ENCODE measurements at places on chromosomes 11 and 22.

- DNase-seq, result no peak
Observed at GRCh38 chr11:99742501-99742900, 721.8 kb downstream of the CNTN5 start.

- no peak for DNase-seq
Observed at GRCh38 chr11:94694309-94695060, 73.7 kb upstream of the AMOTL1 start.

DNA sequence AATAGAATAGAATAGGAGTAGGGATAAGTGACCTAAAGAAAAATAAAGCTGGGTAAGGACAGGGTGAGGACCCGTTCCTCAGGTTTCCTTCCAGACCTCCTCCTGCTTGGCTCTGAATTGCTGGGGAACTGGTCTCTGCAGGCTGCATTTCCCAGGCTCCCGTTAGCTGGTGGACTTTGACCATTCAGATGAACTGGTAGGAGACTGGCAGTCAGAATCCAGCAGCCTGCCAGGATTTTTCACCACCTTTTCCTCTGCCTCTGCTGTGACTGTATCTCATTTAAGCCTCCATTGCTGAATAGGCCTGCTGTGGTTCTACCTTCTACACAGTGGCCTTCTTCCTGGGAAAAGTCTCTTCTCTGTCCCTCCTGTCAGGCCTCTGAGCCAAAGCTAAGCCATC, 24.6 kb upstream of the SMPD1 start:
- no peak for DNase-seq

DNA sequence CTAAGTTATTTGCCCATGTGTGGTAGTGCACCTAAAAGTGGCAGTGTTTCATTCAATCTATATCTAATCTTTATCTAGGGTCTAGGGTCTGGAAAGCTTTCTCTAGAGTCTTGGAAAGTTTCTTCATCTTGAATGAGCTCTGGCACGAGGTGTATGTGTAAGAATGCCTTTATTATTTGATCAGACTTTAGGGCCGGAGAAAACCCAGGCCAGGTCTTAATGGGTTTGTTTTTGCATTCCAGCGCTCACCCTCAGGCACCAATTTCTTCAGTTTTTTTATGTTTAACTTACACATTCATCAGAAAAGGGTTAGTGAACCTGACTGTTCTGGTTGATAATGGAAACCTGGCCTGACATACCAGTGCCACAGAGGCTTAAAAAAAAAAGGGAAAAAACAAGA, 68.3 kb upstream of the SLN start:
- DNase-seq, result no peak

GRCh38 chr11:72591785-72592502, 82.3 kb downstream of the PDE2A start:
- DNase-seq, result peak; percentile 71

GRCh38 chr22:34783436-34783835, 282.5 kb upstream of the ISX start:
- no peak for DNase-seq

DNA sequence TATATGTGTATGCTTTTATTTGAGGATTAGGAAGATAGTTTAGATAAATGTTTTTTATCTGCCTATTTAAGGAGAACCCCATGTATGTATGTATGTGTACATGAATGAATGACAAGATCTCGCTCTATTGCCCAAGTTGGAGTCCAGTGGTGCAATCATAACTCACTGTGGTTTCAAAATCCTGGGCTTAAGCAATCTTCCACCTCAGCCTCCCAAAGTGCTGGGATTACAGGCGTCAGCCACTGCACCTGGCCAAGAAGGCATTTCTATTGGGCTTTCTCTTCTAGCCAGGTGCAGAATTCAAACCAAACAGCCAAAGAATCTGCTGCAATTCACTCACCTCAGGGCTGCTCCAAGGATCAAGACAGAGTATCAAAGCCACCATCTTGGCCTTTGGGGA, 25.5 kb upstream of the DGKZ start:
- DNase-seq, result no peak

GRCh38 chr11:65439331-65440181, 17.0 kb downstream of the NEAT1 start:
- no peak for DNase-seq

GRCh38 chr11:58958500-58958899, 19.2 kb downstream of the GLYATL1 start:
- DNase-seq, result peak; percentile 3

DNA sequence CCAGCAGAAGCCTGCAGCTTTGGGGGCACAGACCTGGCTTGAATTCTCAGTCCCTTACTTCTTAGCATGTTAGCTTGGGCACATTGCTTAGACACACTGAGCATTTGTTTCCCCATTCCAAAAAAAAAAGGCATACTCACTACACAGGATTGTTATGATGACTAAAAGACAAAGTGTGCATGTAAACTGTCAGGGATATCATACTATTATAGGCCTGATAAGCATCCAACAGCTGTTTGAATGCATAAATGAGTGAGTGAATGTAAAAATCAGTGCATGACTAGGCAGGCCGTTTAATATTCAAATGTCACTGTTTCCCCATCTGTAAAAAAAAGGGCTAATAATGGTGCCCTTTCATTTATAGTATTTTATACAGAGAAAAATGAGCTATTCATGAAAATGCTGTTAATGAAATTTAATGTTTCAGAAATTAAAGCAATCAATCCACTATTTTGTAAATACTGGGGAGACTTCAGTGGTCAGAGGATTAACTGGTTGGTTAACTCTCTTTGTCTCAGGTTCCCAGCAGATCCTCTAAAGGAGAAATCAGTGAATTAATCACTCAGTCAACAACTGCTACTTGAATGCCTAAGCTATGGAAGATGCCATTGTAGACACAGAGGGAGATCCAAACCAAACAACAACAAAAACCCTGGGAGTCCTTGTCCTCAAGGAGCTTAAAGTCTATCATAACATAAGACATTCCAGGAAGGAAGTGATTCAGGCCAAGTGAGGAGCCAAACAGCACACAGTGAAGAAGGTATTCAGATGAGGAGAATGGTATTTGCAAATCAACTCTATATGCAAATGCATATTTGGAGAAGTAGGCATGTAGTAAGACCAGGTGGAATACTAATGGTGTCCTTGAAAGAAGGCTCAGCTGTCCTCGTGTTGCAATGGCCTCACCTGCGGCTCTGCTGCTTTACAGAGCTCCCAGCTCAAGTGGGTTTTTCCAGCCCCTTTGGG, 26.8 kb downstream of the BARX2 start:
- no peak for DNase-seq

GRCh38 chr22:21778705-21779363, 43.2 kb upstream of the YPEL1 start:
- no peak for DNase-seq

GRCh38 chr11:47461876-47462275, 12.9 kb upstream of the RAPSN start:
- no peak for DNase-seq

DNA sequence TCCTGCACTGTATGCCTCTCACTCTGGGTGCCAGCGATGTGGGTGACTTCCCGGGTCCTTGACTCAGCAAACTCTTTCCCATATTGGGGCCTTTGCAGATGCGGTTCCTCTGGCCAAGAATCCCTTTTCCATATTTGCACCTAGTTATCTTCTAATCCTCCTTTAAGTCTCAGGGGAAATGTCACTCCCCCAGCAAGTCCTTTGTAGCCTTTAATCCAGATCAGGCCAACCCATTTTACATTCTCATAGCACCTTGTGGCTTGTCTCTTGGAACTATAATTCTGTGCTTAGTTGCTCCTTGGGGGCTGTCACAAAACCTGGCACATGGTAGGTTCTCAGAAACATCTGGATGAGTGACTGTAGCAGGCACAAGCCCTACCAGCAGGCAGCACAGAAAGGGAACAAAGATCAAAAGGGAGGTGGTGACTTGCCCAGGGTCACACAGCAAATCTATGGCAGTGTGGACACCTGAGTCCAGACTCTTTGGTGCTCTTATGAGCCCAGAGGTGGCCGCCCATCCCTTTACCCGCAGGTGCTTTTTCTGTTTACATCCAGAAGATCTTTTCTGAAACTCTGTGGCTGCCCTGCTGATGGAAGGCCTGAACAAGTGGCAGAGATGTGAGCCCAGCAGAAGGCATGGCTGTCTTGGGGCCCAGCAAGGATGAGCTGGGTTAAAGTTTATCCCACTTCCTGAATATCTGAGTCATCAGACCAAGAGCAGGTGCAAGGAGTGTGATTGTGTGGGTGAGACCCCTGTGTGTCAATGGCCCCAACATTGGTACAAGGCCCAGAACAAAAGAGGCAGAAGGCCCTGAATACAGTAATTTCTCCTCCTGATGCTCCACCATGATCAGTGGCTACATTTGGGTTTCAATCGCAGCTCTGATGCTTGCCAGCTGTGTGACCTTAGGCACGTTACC, 78.6 kb upstream of the GRK3 start:
- no peak for DNase-seq

DNA sequence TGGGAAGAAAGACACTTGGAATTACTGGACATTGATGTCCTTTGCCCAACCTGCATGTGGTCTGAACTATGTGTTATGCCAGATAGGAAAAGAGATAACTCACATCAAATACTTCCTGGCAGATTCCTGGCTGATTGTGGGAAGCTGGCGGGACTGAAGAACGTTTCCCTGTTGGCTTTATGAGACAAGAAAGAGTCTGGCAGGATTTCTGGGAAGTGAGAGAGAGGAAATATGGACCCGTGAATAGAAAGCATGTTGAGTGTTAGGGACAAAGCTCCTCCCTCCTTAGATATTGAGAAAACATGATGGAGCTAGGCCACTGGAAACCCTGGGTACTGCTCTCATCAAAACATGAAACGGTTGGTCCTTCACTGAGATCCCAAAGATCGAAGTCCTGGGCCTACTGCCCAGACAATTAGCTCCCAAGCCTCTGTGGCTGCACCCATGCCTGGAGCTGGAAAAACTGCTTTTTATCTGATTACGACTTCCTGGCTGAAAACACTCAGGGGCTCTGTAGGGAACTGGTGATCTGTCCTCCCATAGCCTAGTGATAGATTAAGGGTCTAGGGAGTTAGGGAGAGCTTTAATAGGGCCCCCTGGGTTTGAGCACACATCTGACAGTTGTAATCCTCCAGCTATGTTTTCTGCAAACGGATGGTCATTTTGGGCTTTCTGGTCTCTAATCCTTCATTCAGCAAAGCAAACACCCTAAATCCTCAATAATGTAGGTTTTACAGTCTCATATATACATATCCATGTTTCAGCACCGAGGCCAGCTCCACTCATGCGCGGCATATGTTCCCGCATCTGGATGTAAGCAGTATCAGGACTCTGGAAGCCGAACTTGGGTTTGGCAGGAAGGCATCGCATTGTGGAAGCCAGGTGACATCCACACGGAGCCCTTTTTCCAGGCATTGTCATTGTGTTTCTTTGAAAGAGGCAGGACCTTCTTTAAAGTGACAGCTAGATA, 6.1 kb upstream of the B3GAT1 start:
- no peak for DNase-seq

- DNase-seq, result no peak
Observed at GRCh38 chr22:25656724-25657123, 85.3 kb upstream of the MYO18B start.

- DNase-seq, result no peak
Observed at GRCh38 chr11:46141597-46141996, 20.3 kb upstream of the PHF21A start.

DNA sequence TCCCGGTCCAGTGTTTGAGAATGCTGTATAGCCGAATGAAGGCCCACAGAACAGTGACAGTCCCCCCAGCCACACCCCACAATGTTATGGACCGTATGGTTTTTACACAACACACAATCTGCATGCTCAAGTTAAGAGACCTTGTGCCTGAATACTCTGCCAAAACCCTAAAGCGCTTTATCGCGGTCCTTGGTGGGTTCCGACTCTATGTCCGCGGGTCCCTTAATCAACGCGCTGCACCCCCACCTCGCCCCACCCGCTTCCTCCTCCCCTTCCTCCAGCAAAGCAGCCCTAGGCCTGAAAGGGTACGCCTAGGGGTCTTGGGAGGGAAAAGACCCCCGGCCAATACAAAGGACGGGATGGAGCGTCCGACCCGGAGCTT, 442 bp downstream of the COPB1 start:
- peak; percentile 29 for DNase-seq

- DNase-seq, result no peak
Observed at GRCh38 chr11:17244046-17244445, 32.5 kb upstream of the NUCB2 start.

GRCh38 chr11:20112291-20113148, 47.8 kb downstream of the DBX1 start:
- DNase-seq, result no peak

DNA sequence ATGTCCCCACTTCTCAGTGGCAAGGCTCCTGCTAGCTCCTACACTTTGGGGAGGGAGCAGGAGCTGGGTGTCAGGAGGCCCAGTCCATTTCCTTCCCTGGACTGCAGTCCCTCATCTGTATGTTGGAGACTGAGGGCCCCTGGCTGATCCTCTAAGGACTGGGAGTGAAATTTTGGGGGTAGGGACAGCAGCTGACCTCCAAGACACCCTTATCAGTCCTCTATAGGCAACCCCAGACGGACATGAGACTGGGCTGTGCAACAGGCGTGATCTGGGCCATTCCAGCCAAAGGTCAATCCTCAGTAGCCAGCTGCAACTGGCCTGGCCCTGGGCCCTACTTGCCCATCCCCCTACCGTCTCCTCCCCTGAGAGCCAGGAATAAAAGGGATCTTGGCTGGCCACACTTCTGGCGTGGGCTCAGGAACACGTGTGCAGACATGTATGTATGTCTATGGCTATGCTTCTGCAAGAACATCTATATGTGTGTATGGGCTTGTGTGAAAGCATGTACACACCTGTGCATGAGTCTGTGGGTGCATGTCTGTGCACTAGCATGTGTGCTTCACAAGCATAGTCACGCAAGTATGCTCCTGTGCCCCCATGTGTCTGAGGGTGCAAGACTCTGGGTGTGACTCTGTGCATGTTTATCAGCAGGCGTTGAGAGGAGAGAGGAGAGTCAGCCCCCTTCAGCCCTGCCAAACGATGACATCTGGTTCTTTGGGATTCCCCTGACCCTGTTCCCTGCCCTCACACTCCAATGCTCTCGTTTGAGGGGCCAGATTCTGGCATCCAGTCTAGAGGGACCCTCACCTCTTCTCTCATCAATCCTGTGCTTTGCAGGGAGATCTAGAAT, 24.6 kb upstream of the DGAT2 start:
- DNase-seq, result no peak

GRCh38 chr11:68145120-68145866, 24.1 kb upstream of the CHKA start:
- no peak for DNase-seq

GRCh38 chr11:71158936-71159335, 93.4 kb downstream of the SHANK2 start:
- DNase-seq, result no peak

GRCh38 chr11:97622795-97623194, 1233.0 kb downstream of the JRKL start:
- no peak for DNase-seq

GRCh38 chr11:88284336-88285050, 53.0 kb downstream of the CTSC start:
- no peak for DNase-seq

DNA sequence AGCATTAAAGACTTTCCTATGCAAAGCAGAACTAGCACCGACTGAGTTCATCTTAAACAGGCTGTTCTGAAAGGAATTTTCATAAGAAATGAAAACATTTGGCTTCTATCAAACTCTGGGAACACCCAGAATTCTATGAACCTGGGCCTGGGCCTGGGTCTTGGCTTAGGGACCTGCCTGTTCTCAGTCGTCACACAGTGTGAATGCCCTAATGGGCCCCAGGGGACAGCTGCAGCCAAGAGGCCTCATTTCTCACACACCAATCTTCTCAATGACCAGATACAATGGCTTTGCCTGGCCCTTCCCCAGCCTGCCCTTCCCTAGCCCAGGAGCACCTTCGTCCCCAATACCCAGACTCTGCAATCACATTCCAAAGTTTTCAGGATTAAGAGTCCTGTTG, 234.9 kb upstream of the ARHGAP20 start:
- no peak for DNase-seq

Data from T-cell (primary cell).